ENCODE measurements at places on chromosomes 12 and 14. TPM values are rescaled to one million over a fixed set of nuclear protein-coding genes. Genes with fewer than 3 reads are reported as not detected.

C12orf50 gene
- total RNA-seq: not detected

C12orf75 gene
- 120 TPM for total RNA-seq

KERA gene
- not detected for total RNA-seq

LRRC43 gene
- total RNA-seq: not detected

KRT74 gene
- total RNA-seq: not detected

GDF3 gene
- not detected for total RNA-seq

CDC42BPB gene
- total RNA-seq: 92.4 TPM

CCDC177 gene
- total RNA-seq: not detected

CNIH1 gene
- 245 TPM for total RNA-seq

MEG3 gene
- 52.0 TPM for total RNA-seq

SLC38A4 gene
- total RNA-seq: not detected

TMEM119 gene
- total RNA-seq: not detected

BORCS5 gene
- 10.0 TPM for total RNA-seq

SLC6A15 gene
- total RNA-seq: 4.1 TPM

KRT82 gene
- total RNA-seq: not detected

NFKBIA gene
- 172 TPM for total RNA-seq

LALBA gene
- not detected for total RNA-seq

PAH gene
- not detected for total RNA-seq

MYBPC1 gene
- total RNA-seq: not detected

CMAS gene
- 46.9 TPM for total RNA-seq

ARG2 gene
- 1.6 TPM for total RNA-seq

RNASE2 gene
- total RNA-seq: not detected

HOTAIR gene
- 0.23 TPM for total RNA-seq

CPNE6 gene
- not detected for total RNA-seq

ADAM21 gene
- not detected for total RNA-seq

GUCY2C gene
- total RNA-seq: not detected

PAX9 gene
- total RNA-seq: 2.8 TPM

HNRNPA1 gene
- total RNA-seq: 3,025 TPM

EGLN3 gene
- total RNA-seq: 5.6 TPM

MYF5 gene
- not detected for total RNA-seq

ERP27 gene
- not detected for total RNA-seq

CD69 gene
- total RNA-seq: not detected

GPRC5D gene
- total RNA-seq: not detected

CLEC4C gene
- not detected for total RNA-seq

MYL6B gene
- total RNA-seq: 77.2 TPM

ASCL1 gene
- not detected for total RNA-seq

EEF1AKMT3 gene
- 5.2 TPM for total RNA-seq

SVOP gene
- not detected for total RNA-seq

GLIPR1 gene
- 31.6 TPM for total RNA-seq

MMP14 gene
- 0.55 TPM for total RNA-seq

SLC2A14 gene
- 0.12 TPM for total RNA-seq

KLRC1 gene
- total RNA-seq: not detected

MIPOL1 gene
- total RNA-seq: 3.3 TPM

AKAP3 gene
- total RNA-seq: 1.2 TPM

TAS2R8 gene
- not detected for total RNA-seq

COX8C gene
- not detected for total RNA-seq

RNASE3 gene
- total RNA-seq: not detected

GALNT6 gene
- total RNA-seq: 3.6 TPM

NAB2 gene
- total RNA-seq: 12.9 TPM

TMPRSS12 gene
- not detected for total RNA-seq

PRH2 gene
- not detected for total RNA-seq

FAIM2 gene
- total RNA-seq: not detected

SERPINA10 gene
- total RNA-seq: not detected

TECPR2 gene
- 9.7 TPM for total RNA-seq

KIF21A gene
- total RNA-seq: 20.9 TPM

SLC25A47 gene
- total RNA-seq: not detected

TMEM121 gene
- total RNA-seq: 7.3 TPM

DBX2 gene
- total RNA-seq: not detected

NTN4 gene
- 50.9 TPM for total RNA-seq

DNAI7 gene
- total RNA-seq: 0.16 TPM

All from A549 treated with ZK216348 at 1 μM for 4 hours (cell line).